Activated CD8-positive, alpha-beta memory T cell treated with anti-CD3 and anti-CD28 coated beads for 36 hours (primary cell): ENCODE measurements at places on chromosomes 11 and 22. TPM values are rescaled to one million over a fixed set of nuclear protein-coding genes. Genes with fewer than 3 reads are reported as not detected.

The BBOX1 gene
- not detected for total RNA-seq

The INPP5J gene
- total RNA-seq = 0.15 TPM

The VWCE gene
- 11.9 TPM for total RNA-seq

The C11orf65 gene
- total RNA-seq = 1.2 TPM

The BIK gene
- 4.4 TPM for total RNA-seq

The FGF4 gene
- not detected for total RNA-seq

The CDC45 gene
- total RNA-seq = 115 TPM

The MUC5B gene
- not detected for total RNA-seq
